Activated T-cell treated with anti-CD3 and anti-CD28 coated beads, Interleukin-2, amount 50 U/mL, for 72 hours (primary cell): ENCODE measurements at places on chromosomes 2 and 18. TPM values are rescaled to one million over a fixed set of nuclear protein-coding genes. Genes with fewer than 3 reads are reported as not detected.

The IL1A gene
- 6.6 TPM for total RNA-seq

DNA sequence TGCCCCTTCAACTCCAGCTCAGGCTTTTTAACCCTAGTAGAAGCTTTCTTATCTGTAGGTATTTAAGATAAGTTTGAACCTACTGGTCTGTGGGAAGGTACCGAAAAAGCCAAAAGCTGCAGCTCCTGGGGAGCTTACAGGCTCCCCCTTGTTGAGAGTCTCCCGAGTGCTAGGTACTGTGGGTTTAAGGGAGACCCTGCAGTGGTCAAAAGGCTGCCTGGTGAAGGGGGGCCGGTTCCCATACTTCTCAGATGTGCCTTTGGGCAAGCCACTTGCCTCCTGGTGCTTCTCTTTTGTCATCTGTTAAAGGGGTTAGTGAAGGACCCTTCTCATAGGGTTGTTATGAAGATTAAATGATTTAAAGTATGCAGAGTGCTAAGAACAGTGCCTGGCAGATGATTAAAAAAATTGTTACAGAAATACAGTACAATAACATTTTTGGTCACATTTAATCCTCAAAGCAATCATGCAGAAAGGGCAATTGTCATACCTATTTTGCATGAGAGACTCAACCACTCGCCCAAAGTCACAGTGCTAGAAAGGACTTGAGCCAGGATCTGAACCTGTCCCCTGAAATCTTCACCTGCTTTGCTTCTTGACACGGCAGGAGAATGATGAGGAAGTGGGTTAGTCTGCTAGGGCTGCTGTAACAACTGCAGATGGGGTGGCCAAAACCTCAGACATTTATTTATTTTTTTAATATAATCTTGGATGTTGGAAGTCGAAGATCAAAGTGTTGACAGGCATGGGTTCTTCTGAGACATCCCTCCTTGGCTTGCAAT, 62.5 kb downstream of the NEDD4L start:
- DNase-seq, result no peak
- peaks cover 7% of the 10 kb centered on the region for H3K4me1 ChIP-seq
- no peak overlapping the region for H3K27ac ChIP-seq
- H3K36me3 ChIP-seq, result no peaks in the 10 kb centered on the region
- peaks cover 24% of the 10 kb centered on the region for H3K27me3 ChIP-seq

DNA sequence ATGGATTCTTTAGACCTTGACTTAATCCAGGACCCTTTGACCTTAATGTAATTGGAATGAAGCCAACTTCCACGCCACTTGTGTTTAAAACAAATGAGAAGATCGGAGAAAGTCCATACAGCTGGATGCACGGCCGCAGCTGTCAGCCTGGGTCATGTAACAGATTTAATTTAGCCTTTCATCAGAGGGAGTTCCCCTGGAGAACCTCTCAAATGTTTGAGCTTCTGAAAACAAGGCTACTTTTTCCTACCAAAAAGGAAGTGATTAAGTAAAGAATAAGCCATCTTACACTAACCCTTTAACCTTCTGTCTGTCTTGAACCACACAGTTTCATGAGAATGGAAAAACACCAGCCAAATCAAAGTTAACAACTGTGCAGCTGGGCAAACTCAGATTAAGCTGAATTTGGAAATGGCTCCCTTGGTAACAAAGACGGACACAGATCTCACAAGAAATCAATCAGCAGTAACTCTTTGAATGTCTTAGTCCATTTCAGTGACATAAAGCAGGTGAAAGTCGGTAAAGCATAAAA, 103.6 kb downstream of the DOCK10 start:
- H3K36me3 ChIP-seq, result peaks cover 6% of the 10 kb centered on the region
- H3K4me1 ChIP-seq, result peaks cover 92% of the 10 kb centered on the region
- peak overlapping the region; percentile 68 for H3K4me3 ChIP-seq

DNA sequence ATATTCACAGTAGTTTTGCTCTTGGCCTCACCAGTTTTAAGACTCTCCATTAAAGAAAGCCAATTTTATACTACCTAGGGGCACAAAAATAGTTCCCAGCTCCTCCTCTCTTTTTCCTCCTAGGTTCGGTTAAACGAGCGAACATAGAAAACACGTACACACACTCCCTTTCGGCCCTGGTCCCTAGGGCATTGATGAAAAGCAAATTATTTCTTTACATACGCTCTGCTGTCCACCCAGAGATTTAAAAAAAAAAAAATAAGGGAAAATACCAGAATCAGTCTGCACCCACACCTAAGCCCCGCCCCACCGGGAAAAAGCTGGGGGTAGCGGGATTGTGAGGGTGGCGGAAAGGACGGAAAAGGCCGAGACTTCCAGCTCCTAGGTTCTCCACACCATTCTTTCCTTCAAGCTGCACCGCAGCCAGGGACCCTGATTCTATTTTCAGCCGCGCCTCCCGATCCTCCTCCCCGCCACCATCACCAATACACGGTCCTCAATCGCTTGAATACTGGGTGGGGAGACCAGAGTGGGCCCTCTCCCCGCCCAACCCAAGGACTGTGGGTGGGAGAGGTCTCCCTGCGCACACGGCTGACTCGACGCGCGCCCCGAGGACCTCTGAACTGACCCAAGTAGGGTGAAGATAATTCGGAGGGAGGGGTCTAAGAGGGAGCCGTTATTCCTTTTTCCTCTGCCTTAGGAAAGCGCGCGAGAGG, 769 bp downstream of the ATF2 start:
- peaks cover 8% of the 10 kb centered on the region for H3K36me3 ChIP-seq
- peak overlapping the region; percentile 99 for H3K4me3 ChIP-seq

The FZD7 gene
- 1.4 TPM for total RNA-seq

DNA sequence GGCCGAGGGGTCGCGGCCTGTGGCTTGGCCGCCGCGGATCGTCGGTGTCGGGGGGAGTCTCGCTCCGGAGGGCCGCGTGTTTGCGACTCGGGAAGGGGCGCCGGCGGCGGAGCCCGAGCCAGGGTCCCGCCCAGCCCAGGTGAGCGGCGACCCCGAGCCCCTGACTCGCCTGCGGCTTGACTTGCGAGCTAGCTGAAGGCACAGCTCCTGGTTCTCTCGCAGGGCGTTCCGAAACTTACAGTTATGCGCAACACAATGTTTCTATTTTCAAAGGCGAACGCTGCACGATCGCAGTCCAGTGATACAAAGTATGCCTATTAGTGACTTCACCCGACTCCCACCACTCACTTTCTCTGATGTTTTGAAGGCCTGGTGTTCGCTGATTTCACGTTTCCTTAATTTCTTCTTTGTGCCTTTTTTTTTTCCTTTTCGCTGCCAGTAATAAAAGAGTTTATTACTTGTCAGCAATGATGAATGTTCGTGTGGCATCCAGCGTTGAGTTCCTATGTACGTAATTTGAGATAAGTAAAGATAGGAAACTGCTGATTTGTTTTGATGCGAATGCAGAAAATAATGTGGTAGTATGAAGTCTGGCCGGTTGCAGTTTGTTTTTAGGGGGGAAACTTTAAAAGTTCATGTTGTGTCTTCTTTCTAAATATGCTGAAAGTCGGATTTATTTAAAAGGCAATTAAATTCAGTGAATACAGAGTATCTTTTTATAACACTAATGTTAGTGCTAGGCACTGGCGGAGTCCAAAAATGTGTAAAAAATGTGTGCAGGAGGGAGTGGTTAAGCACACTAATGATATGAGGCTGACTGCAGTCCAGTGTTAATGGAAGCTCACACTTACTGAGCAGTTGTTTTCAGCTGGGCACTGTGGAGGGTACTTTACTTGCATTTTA, 706 bp downstream of the UBXN2A start:
- H3K27ac ChIP-seq, result peak overlapping the region; percentile 86
- H3K4me1 ChIP-seq, result peaks cover 37% of the 10 kb centered on the region
- H3K4me3 ChIP-seq, result peak overlapping the region; percentile 99
- peaks cover 11% of the 10 kb centered on the region for H3K27me3 ChIP-seq
- peaks cover 2% of the 10 kb centered on the region for H3K36me3 ChIP-seq
- no peak for DNase-seq

GRCh38 chr2:10233131-10234012, 69.3 kb upstream of the HPCAL1 start:
- H3K36me3 ChIP-seq, result no peaks in the 10 kb centered on the region
- H3K4me3 ChIP-seq, result no peak overlapping the region
- no peak overlapping the region for H3K27ac ChIP-seq

GRCh38 chr2:239687441-239687840, 286.6 kb upstream of the HDAC4 start:
- DNase-seq, result no peak
- peaks cover 3% of the 10 kb centered on the region for H3K36me3 ChIP-seq
- H3K27ac ChIP-seq, result no peak overlapping the region

- H3K4me3 ChIP-seq, result no peak overlapping the region
- H3K36me3 ChIP-seq, result no peaks in the 10 kb centered on the region
- H3K27ac ChIP-seq, result no peak overlapping the region
- H3K4me1 ChIP-seq, result no peaks in the 10 kb centered on the region
Observed at GRCh38 chr18:52054324-52054723, 285.7 kb upstream of the DCC start.

DNA sequence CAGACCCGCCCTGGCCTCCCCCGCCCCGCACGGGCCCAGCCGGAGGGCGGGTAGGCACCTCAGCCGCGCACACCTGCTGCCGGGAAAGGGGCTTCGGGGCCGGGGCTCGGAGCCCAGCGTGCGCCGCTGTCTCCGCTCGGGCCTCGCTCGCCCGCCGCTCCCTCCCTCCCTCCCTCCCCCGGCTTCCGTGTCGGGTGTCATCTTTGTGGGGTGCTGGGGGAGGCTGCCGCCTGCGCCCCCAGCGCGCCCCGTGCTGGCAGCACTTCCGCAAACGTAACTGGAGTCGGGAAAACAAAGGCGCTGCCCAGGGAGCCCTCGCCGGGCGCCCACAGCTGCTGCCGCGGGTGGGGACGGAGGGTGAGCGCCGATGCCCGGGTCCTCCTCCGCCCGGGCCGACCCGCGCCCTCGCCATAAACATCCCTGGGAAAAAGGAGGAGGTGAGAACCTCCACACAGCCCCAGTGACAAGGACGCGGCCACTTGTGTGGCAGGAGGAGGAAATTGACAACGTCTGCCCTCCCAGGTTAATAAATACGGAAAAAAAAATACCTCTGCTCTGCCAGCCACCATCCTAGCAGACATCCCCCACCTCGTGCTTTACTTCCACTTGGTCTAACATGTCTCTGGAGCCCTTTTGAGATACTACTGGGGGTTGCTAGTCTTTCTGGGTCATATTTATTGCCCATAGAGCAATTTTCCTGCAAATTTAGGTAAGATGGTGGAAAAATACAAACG, 550 bp downstream of the MFSD6 start:
- H3K4me1 ChIP-seq, result peaks cover 43% of the 10 kb centered on the region
- peak overlapping the region; percentile 88 for H3K4me3 ChIP-seq
- H3K27ac ChIP-seq, result peak overlapping the region; percentile 92
- DNase-seq, result peak; percentile 72

The GAREM2 gene
- total RNA-seq, result 1.9 TPM

The TANC1 gene
- 0.35 TPM for total RNA-seq

GRCh38 chr2:219522111-219523030, 8.1 kb downstream of the ASIC4 start:
- H3K27ac ChIP-seq, result no peak overlapping the region
- H3K4me3 ChIP-seq, result peak overlapping the region; percentile 21
- H3K36me3 ChIP-seq, result no peaks in the 10 kb centered on the region
- peaks cover 83% of the 10 kb centered on the region for H3K27me3 ChIP-seq

The C2orf78 gene
- total RNA-seq, result not detected

DNA sequence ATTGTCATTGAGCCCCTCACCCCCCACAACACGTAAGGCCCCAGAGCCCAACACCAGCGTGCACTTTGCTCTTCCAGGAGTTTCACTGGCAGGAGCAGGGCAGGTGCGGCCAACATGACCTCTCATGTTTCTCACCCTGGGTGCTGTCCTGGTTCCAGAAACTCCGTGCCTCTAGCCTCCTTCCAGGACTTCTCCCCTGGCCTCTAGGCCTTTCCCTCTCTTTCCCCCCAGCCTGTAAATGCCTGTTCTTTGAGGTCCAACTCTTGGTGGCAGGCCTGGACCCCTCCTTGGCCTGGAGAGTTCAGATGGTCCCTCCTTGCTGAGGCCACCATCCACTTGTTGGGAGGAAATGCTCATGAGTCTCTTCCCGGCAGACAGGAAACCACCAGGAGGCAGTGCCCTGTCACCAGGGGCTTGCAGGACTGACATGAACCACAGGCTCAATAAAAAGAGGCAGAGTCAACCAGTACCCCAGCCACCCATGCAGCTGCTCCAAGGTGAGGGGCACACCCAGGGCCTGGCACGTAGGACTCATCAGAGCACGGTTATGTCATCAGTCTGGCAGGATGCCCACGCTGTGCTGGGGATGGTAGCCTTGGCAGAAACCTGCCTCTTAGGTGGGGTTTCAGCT, 1.5 kb downstream of the MALL start:
- H3K27ac ChIP-seq, result no peak overlapping the region
- DNase-seq, result no peak
- peaks cover 84% of the 10 kb centered on the region for H3K27me3 ChIP-seq
- no peak overlapping the region for H3K4me3 ChIP-seq

DNA sequence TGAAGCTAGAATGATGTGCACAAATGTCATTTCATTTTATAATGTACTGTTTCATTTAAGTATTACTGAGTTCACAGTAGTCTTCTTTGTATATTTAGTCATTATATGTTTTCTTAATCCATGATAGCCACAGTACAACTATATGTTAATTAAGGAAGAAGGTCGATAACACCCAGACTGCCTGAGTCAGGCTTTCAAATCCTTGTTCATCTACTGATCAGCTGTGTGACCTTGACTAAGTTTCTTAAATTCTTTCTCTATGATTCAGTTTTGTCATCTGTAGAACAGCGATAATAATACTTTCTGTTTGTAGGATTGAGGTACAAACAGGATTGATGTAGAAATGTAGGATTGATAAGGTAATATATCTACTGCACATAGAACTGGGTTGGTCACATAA, 5.4 kb downstream of the GCC2 start:
- H3K4me1 ChIP-seq, result peaks cover 66% of the 10 kb centered on the region
- H3K27me3 ChIP-seq, result no peaks in the 10 kb centered on the region
- H3K4me3 ChIP-seq, result no peak overlapping the region
- peaks cover 33% of the 10 kb centered on the region for H3K36me3 ChIP-seq
- DNase-seq, result no peak

The IL18R1 gene
- total RNA-seq, result 56.5 TPM

- no peaks in the 10 kb centered on the region for H3K36me3 ChIP-seq
- no peak for DNase-seq
- peak overlapping the region; percentile 51 for H3K4me3 ChIP-seq
- peaks cover 93% of the 10 kb centered on the region for H3K27me3 ChIP-seq
Observed at GRCh38 chr2:222290736-222291484, 7.9 kb downstream of the PAX3 start.

DNA sequence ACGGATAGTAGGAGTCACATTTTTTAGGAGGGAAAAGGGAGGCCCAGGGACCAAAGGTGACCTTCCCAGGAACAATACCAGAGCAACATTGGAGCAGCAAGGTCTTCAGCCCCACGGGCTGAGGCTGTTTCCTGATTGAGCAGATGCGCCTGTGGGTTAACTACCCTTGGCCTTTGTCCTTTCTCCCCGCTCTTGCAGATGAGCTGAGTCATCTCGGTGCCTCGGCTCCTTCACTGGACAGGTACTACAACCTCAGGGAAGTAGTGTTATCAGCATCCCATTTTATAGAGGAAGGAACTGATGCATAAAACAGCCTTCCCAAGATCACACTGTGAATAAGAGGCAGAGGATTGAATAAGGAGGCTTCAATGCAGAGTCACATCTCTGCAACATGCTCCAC, 43.5 kb downstream of the DHRS9 start:
- H3K27ac ChIP-seq, result no peak overlapping the region
- no peak overlapping the region for H3K4me3 ChIP-seq
- DNase-seq, result no peak
- H3K27me3 ChIP-seq, result peaks cover 27% of the 10 kb centered on the region
- H3K36me3 ChIP-seq, result no peaks in the 10 kb centered on the region
